ENCODE measurements at places on chromosomes 5 and 9. TPM values are rescaled to one million over a fixed set of nuclear protein-coding genes. Genes with fewer than 3 reads are reported as not detected.
A peak's percentile ranks its signal among the peaks of the same experiment; 100 is the strongest.

GRCh38 chr9:126935630-126936029 lies 21.0 kb downstream of the RALGPS1 start:
- DNase-seq, result no peak
- H3K27me3 ChIP-seq, result peaks cover 21% of the 10 kb centered on the region

The SLC4A9 gene
- total RNA-seq, result 0.17 TPM

The MELK gene
- total RNA-seq, result 48.1 TPM

The TNFSF15 gene
- 1.0 TPM for total RNA-seq

GRCh38 chr9:106111039-106111730 lies 416.8 kb downstream of the TMEM38B start:
- no peak overlapping the region for H3K4me3 ChIP-seq
- no peaks in the 10 kb centered on the region for H3K36me3 ChIP-seq
- no peak overlapping the region for H3K27ac ChIP-seq

The PCDHB8 gene
- total RNA-seq, result not detected

The PCDHB9 gene
- total RNA-seq, result not detected

- no peak overlapping the region for H3K4me3 ChIP-seq
- DNase-seq, result no peak
- peaks cover 10% of the 10 kb centered on the region for H3K36me3 ChIP-seq
- peaks cover 12% of the 10 kb centered on the region for H3K4me1 ChIP-seq
- peak overlapping the region; percentile 24 for H3K27ac ChIP-seq
Observed at GRCh38 chr5:173069671-173070070, 13.5 kb downstream of the CREBRF start.

- no peak overlapping the region for H3K27ac ChIP-seq
- H3K27me3 ChIP-seq, result no peaks in the 10 kb centered on the region
- no peak for DNase-seq
- no peak overlapping the region for H3K4me3 ChIP-seq
- peaks cover 2% of the 10 kb centered on the region for H3K4me1 ChIP-seq
Observed at GRCh38 chr5:66186108-66186507, 42.0 kb downstream of the SREK1 start.

- no peak overlapping the region for H3K4me3 ChIP-seq
- no peaks in the 10 kb centered on the region for H3K27me3 ChIP-seq
- H3K27ac ChIP-seq, result no peak overlapping the region
- peaks cover 7% of the 10 kb centered on the region for H3K36me3 ChIP-seq
Observed at GRCh38 chr5:150763023-150763769, 4.4 kb upstream of the DCTN4 start.

DNA sequence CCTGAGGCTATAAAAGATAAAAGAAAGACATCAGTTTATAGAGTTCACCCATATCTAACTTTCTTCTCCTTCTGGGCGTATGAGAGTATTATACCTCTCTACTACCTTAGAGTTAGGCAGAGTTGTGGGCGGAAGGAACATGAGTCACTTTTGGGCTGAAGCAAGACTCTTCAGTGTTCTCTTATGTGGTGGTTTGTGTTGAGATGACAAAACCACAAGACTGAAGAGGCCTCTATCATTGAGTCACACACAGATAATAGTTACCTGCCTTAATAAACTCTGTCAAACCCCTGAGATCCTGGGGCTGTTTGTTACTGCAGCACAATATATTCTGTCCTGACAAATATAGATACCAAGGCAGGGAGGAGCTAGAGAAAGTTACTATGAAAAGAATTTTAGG lies 184.2 kb downstream of the EFNA5 start:
- no peak overlapping the region for H3K27ac ChIP-seq
- peaks cover 5% of the 10 kb centered on the region for H3K27me3 ChIP-seq
- DNase-seq, result no peak

DNA sequence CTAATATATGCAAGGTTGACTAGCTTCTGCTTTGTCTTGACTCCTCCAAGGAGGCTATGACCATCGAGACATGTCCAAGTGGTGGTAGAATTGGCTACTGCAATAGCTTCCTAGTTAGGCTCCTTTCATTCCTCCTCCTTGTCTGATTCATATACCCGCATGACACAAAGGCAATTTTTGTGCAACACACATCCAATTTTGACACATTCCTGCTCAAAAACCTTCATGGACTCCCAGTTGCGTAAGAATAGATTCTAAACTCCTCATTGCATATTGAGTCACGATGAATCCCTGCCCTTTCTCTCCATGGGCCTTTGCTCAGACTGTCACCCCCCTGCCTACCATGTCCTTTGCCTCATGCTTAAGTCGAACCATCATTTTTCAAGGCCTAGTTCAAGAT lies 344.5 kb downstream of the ACTL7B start:
- no peak overlapping the region for H3K4me3 ChIP-seq
- H3K36me3 ChIP-seq, result no peaks in the 10 kb centered on the region
- H3K27me3 ChIP-seq, result no peaks in the 10 kb centered on the region

GRCh38 chr9:94065535-94065961 lies 18.7 kb upstream of the PTPDC1 start:
- peaks cover 9% of the 10 kb centered on the region for H3K36me3 ChIP-seq
- DNase-seq, result peak; percentile 56

DNA sequence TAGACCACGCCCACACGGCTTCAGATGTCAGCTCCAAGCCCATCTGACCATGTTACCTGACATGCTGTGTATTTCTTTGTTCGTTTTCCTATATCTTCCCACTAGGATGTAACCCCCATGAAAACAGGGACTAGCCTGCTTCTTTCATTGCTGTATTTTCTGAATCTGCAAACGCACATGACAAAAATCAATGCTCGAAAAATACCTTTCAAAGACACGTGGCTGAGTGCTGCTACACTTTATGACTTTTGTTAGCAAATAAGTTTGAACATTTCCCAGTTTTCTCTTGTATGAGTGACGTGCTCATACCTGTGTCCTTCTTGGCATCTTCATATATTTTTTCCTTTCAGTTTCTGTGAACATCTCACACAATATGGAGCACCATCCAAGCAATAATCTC lies 181.3 kb upstream of the IRX1 start:
- DNase-seq, result no peak
- H3K27ac ChIP-seq, result no peak overlapping the region
- H3K4me1 ChIP-seq, result no peaks in the 10 kb centered on the region
- H3K36me3 ChIP-seq, result no peaks in the 10 kb centered on the region
- no peak overlapping the region for H3K4me3 ChIP-seq
- H3K27me3 ChIP-seq, result no peaks in the 10 kb centered on the region

GRCh38 chr5:150235500-150235854 lies 45.6 kb downstream of the SLC6A7 start:
- no peak overlapping the region for H3K27ac ChIP-seq
- no peak for DNase-seq
- no peak overlapping the region for H3K4me3 ChIP-seq
- no peaks in the 10 kb centered on the region for H3K36me3 ChIP-seq
- no peaks in the 10 kb centered on the region for H3K27me3 ChIP-seq

- H3K36me3 ChIP-seq, result no peaks in the 10 kb centered on the region
- H3K4me3 ChIP-seq, result no peak overlapping the region
- H3K27ac ChIP-seq, result no peak overlapping the region
- no peaks in the 10 kb centered on the region for H3K4me1 ChIP-seq
- no peak for DNase-seq
- H3K27me3 ChIP-seq, result no peaks in the 10 kb centered on the region
Observed at GRCh38 chr5:20611620-20612019, 623.6 kb upstream of the CDH18 start.

- H3K27me3 ChIP-seq, result no peaks in the 10 kb centered on the region
- no peak overlapping the region for H3K27ac ChIP-seq
- no peak overlapping the region for H3K4me3 ChIP-seq
- no peak for DNase-seq
- H3K36me3 ChIP-seq, result no peaks in the 10 kb centered on the region
Observed at GRCh38 chr9:108257382-108257781, 598.4 kb downstream of the ACTL7B start.

The CEL gene
- total RNA-seq, result 1.4 TPM

The MAN1B1 gene
- total RNA-seq, result 63.2 TPM

DNA sequence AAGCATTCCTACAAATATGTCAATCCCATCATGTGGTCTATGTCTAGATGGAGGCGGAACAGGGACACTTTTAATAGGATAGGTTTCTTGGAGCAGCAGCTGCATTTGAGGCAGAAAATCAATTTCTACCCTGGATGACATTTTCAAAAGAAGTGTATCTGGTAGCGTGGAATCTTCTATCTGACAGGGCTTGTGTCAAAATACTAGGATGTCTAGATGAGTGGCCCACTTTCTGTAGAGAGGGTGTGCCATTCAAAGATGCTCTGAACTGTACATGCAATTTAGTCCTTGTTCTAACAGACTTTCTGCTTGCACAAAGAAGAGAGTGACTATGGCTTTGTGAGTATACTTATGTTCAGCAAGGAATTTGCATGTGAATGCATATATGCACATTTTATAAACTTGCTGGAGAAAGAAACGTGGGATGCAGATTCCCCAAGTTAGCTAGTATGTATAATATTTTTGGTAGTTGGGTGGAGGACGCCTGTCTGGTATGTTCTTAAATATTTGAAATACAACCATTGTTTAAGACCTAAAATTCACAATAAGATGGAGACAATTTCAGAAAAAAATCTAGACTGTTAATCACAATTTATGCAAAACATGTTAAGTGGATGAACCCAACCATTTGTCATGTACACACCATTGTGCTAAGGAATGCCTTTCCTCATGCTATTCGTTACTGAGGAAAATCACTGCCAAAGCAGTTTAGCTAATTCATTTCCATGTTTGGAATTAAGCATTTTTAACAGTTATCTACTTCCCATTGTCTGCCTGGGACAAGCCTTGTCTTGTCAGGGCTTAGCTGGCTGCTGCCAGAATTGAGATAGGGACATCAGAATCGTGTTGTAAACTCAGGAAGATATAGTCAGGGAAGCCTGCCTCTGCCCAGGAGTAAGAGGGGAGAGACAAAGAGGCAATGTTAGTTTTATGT lies 129.1 kb upstream of the MEF2C start:
- no peak for DNase-seq
- H3K36me3 ChIP-seq, result no peaks in the 10 kb centered on the region
- H3K27me3 ChIP-seq, result no peaks in the 10 kb centered on the region

DNA sequence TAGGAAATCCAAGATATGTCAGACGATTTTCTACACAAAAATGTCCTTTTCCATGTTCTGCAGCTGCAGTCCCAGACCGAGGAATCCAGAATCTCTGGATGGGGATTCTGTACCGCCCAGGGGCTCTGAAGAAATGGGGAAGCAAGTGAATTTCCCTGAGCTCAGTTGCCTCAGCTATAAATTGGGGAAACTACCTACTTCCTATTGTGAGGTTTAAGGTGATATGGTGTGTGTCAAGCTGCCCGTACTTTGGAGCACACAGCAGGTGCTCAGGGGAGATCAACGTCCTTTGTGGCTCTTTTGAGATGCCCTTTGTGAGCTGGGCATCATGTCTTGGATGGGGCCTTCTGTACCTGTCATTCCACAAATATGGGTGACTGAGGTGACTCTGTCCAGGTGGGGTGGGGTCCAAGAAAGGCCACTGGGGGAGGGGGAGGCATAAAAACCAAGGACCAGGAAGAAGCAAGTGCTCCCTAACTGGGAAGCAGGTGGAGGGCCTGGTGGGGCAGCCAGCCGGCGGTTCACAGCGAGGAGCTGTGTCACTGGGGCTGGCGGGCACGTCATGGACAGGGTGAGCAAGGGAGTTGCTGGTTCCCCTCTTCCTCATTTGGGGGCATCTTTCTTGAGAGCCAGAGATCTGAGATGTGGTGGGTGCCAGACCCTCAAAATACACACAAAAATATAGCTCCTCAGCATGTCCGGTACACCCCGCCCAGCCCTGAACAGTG lies 116.0 kb downstream of the CRB2 start:
- H3K27ac ChIP-seq, result no peak overlapping the region
- no peaks in the 10 kb centered on the region for H3K4me1 ChIP-seq
- no peaks in the 10 kb centered on the region for H3K36me3 ChIP-seq
- H3K4me3 ChIP-seq, result no peak overlapping the region

- H3K4me1 ChIP-seq, result peaks cover 36% of the 10 kb centered on the region
- peak overlapping the region; percentile 93 for H3K4me3 ChIP-seq
- no peaks in the 10 kb centered on the region for H3K27me3 ChIP-seq
- peak overlapping the region; percentile 87 for H3K27ac ChIP-seq
- no peak for DNase-seq
Observed at GRCh38 chr9:6759185-6759977, 1.6 kb downstream of the KDM4C start.

The SLC30A5 gene
- 34.3 TPM for total RNA-seq

GRCh38 chr5:84614906-84615305 lies 230.2 kb upstream of the EDIL3 start:
- H3K4me1 ChIP-seq, result no peaks in the 10 kb centered on the region
- no peaks in the 10 kb centered on the region for H3K36me3 ChIP-seq
- H3K27me3 ChIP-seq, result peaks cover 3% of the 10 kb centered on the region
- H3K4me3 ChIP-seq, result no peak overlapping the region
- DNase-seq, result no peak

DNA sequence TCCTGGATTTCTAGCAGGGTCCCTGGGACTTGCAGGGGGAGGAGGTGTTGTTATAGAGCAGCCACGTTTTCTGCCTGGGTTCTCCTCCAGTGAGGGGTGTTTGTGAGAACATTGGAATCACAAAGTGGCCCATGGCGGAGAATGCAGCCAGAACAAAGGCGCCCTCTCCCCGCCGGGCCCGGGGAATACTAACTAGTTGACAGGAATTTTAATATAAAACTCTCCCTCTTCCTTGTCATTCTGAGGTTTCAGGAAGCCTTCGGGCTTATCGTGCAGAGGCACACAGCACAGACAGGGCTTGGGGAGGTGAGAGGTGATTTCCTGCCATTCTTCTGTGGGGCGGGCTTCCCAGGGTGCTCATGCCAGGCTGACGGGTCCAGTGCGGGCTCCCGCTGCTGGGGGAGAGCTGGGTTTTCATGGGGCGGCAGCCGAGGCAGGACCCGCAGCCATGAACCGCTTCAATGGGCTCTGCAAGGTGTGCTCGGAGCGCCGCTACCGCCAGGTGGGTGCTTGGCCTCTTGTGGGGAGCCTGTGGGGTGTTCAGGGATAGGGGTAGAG lies 37.7 kb downstream of the RGS3 start:
- no peaks in the 10 kb centered on the region for H3K27me3 ChIP-seq
- peaks cover 20% of the 10 kb centered on the region for H3K4me1 ChIP-seq
- H3K36me3 ChIP-seq, result no peaks in the 10 kb centered on the region
- no peak for DNase-seq
- H3K4me3 ChIP-seq, result no peak overlapping the region

DNA sequence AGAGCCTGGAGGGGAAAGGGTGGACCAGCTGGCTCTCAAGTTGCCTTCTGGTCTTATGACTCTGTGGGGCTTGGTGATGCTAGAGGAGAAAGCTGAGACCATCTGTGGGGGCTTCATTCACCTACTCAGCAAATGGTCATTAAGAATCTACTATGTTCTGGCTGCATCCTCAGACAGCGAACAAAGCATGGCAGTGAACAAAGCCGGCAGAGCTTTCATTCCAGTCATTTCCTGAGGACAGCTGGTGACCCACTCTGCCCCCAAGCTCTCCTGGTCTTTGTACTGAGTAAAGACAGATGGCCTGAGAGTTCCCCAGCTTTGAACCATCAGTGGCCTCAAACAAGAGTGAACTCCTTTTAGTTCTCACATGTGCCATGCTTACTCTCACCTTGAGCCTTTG lies 48.0 kb downstream of the FGF1 start:
- no peak overlapping the region for H3K27ac ChIP-seq
- H3K36me3 ChIP-seq, result no peaks in the 10 kb centered on the region
- H3K4me1 ChIP-seq, result peaks cover 8% of the 10 kb centered on the region
- no peak overlapping the region for H3K4me3 ChIP-seq
- DNase-seq, result no peak
